ENCODE measurements at places on chromosomes 16 and 17.

DNA sequence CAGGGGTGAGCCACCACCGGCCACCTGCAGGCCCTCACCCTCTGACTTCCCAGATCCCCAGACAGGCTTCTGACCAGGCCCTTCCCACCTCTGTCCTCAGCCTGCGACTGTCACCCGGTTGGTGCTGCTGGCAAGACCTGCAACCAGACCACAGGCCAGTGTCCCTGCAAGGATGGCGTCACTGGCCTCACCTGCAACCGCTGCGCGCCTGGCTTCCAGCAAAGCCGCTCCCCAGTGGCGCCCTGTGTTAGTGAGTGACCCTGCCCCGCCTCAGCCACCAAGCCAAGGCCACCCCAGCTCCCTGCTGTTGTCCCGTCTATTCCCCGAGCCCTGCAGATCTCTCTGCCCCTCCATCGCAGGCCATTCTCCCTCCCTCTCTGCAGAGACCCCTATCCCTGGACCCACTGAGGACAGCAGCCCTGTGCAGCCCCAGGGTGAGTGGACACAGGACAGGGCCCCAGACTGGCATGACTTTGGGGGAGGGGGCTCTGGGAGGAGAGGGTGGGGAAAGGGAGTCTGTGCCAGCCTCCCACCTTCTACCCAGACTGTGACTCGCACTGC, 1.9 kb downstream of the NTN3 start:
- DNase-seq, result no peak

- no peak for DNase-seq
These were observed 9.7 kb downstream of the CX3CL1 start for GRCh38 chr16:57381791-57382534.

GRCh38 chr16:54353097-54353496, 66.5 kb upstream of the IRX3 start:
- no peak for DNase-seq

GRCh38 chr16:57616241-57616640, 12.2 kb upstream of the ADGRG1 start:
- DNase-seq, result no peak

GRCh38 chr16:48409839-48410632, 24.8 kb upstream of the SIAH1 start:
- no peak for DNase-seq

DNA sequence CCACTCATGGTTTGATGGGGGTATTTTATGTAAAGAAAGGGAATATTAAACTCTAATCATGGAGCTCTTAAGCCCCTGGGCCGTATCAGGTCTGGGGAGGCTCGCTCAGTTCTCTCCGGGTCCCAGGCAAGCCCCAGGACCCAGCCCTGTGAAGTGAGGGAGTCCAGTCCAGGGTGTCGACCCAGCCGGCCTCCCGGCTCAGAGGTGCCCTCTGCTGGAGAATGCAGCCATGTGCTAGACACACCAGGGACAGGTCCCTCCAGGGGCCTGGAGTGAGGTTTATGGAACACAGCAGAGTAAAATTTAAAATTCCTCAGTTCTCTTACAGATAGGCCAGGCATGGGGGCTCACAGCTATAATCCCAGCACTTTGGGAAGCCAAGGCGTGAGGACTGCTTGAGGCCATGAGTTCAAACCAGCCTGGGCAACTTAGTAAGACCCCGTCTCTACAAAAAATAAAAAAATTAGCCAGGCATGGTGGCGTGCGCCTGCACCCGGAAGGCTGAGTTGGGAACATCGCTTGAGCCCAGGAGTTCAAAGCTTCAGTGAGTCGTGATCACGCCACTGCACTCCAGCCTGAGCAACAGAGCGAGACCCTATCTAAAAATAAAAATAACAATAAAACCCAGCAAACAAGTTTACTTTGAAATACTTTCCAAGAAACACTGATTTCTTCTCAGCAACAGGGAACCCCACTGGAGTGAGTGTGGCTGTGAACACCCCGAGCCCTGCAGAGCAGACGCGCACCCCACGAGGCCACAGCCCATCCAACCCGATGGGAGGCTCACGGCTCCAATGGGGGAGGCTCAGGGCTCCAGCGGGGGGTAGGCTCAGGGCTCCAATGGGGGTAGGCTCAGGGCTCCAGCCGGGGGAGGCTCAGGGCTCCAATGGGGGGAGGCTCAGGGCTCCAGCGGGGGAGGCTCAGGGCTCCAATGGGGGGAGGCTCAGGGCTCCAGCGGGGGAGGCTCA, 72.2 kb downstream of the ZNF778 start:
- peak; percentile 52 for DNase-seq

- DNase-seq, result no peak
These were observed 209.8 kb upstream of the CHMP6 start for GRCh38 chr17:80781807-80782277.

DNA sequence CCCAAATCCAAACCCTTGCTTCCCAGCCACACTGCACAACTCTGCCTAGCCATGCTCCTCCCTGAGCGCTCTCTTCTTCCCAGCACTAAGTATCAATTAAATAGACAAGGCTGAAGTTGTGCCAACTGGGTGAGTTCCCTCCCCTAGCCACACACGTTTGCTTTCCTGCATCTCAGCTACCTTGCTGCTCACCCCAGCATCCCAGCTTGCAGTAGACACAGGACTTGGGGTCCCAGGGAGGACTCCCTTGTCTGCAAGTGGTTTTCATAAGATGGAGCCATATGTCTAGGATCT, 4.9 kb downstream of the CCDC182 start:
- no peak for DNase-seq

DNA sequence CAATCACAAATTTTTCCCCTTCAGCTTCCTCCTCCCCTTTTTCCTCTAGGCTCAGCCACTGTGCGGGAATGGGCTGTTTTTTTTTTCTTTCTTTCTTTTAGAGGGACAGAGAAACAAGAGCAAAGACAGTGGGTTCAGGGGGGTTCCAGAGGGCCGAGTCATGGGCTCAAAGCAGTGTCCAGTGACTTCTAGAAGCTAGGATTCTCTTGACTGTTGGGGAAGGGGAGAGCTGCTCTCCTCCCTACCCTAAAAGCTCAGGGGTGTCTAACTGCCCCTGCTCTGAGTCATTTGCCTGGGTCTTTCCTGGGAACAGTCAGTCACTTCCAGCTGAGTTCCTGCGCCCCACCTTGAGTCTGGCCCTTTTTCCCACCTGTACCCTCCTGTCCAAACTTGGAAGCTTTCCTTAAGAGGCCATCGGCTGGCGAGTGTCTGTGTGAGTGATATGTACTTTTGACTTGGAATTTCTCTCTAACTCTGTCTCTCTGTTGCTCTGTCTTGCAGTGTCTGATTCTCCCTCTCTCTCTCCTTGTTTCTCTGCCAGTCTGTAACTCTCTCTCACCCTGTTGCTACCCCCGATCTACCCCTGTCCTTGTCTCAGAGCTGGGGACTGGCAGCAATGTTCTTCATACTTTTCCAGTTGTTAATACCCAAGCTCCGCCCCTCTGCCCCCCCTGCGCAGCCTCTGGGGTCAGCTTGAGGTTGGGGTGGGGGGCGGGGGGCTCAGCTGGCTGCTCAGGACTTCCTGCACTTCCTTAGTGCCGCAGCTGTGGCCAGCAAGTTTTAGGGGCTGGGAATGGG, 2.4 kb downstream of the THRA start:
- DNase-seq, result no peak

DNA sequence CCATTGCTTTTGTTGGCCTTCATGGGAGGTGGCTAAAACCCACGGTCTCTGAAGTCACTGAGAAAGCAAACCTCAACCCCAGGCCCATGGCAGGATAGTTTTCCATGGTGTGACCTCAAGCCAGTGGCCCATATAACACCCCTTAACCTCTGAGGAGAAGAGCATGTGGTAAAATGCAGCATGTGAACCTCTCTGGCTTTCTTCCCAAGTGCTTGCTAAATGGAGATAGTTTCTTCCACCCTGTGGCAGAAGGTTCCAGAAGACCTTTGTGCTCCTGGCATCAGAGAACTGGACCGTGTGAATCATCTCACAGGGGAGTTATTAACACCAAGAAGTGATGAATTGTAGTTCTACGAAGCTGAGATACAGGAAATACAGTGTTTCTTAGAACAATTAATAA, 47.3 kb downstream of the MYOCD start:
- no peak for DNase-seq

DNA sequence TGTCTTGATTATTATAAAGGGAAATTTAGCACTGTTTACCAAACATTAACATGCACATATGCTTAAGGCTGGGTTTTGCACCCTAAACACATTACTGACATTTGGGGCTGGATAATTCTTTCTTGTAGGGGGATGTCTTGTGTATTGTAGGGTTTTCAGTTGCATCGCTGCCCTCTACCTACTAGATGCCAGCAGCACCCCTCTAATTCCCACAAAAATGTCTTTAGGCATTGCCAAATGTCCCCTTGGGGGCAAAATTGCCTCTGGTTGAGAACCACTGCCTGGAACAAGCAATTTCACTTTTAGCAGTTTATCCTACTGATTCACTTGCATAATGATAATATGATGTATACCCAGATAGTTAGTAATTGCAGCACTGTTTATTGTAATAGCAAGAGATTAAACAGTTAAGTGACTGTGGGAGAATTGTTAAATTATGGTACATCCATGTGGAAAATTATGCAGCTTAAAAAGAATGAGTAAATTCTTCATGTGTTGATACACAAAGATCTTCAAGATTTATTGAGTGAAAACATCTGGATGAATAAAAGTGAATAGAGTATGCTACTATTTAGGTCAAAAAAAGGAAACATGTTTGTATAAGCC, 18.4 kb downstream of the PRSS54 start:
- no peak for DNase-seq

GRCh38 chr17:77427391-77427991, 286.7 kb downstream of the SEC14L1 start:
- no peak for DNase-seq

DNA sequence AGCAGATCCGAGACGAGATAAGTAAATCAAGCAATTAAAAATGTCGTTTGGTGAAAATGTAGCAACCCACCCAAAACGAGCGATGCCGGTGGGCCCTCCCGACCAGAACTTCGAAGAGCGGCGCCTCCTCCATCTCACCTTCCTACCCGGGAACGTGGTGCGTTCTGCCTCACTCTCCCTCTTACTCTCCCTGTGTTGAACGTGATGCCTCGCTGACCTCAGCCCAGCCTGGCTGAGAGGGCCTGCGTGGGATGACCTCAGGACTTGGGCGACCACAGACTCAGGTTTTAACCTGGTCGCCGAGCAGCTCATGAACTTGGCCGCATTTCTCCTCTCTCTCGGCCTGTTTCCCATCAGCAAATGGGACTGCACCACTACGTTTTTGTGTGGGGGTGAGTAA, 69.7 kb upstream of the RPL38 start:
- DNase-seq, result no peak

DNA sequence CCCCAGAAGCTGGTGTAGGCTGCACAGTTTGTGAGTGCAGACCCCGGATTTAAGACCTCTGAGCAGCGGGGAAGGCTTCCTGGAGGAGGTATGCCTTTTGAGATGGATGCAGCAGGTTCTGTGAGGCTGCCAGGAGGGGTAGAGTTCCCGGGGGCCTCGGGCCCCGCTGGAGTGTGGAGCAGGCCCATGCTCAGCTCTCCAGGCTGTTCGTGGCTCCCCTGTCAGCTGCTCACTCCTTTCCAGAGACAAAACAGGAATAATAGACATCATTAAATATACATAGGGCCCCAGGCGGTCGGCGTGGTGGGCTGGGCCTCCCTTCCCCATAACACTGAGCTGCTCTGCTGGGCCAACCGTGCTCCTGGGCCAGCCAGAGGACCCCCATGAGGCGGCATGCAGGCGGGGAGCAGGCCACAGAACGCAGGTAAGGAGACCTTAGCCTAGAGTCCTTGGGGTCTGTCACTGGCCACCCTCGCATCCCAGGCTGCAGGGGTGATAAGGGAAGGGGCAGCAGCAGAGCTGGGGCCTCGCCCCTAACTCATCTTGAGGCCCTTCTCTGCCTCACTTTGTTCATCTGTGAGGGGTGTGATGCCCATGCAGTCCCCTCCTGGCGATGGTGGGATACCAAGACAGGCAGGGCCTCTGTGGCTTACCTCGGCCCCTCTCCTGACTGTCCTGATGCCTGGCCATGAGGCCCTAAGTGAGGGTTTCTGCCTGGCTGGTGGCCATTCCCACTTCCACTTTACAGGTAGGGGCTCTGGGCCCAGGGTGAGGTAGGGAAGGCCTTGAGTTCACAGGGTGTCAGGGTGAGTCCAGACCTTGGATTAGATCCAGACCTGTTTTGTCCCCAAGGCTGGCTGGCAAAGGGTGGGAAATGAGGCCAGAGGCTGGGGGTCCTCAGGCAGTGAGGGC, at the start of gene MYO15A:
Gene MYO15A, plus strand, starts transcription at position 356 of the 912 bp plus-strand sequence. CDS start 10,045 bp downstream, outside the sequence.
- no peak for DNase-seq

DNA sequence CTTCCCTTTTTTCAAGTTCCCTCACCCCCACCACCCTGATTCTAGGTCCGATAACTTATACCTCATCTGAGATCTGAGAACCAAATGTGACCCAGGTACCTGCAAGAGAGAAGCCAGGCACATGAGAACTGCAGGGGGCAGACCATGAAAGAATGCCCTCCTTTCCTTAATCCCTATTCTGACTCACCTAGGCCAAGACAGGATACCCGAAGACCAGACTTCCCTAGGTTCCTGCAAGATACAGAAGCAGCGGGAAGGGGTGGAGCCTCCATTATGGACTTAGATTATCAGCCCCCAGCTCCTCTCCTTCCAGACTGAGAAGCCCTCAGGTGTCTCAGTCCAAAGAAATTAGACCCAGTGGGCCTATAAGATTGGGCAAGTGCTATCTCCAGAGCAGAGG, 2.1 kb downstream of the KCNAB3 start:
- DNase-seq, result no peak

- DNase-seq, result no peak
These were observed 55.8 kb upstream of the GSE1 start for GRCh38 chr16:85557083-85557970.

GRCh38 chr17:16140854-16141253, 74.5 kb downstream of the NCOR1 start:
- DNase-seq, result no peak

- DNase-seq, result no peak
These were observed 2.5 kb upstream of the HS3ST4 start for GRCh38 chr16:25689137-25689836.

DNA sequence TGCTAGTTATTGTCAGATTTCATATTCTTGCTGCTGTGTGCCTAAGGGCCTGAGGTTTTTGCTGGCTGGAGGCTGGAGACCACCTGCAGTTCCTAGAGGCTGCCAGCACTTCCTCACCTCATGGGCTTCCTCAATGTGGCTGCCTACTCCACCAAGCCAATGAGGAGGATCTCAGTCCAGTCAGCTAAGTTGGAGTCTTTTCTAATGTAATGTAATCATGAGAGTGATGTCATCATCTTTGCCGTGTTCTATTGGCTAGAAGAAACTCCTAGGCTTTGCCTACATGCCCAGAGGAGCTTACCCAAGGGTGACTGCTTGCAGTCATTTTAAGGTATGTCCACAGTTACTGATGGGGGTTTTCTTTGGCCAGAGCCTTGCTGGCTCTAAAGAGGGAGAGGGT, 53.0 kb downstream of the SOCS3 start:
- no peak for DNase-seq

GRCh38 chr16:78852081-78852635, 748.4 kb downstream of the MAF start:
- no peak for DNase-seq

DNA sequence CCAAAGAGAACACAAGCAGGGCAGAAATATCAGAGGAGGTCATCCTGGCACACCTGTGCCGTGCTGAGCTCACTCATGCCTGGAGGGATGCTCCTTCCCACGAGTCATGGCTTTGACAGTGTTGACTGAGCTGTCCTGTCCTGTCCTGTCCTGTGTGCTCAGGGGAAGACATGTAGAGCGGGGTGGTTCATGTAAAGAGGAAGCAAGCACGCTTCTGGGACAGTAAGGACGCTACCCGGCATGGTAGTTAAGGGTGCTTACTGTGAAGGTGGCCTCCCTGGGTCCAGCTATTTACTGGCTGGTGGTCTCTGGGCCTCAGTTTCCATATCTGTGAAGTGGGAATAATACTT, 398 bp downstream of the LGALS9 start:
- DNase-seq, result no peak
